Activated CD8-positive, alpha-beta memory T cell treated with anti-CD3 and anti-CD28 coated beads, Interleukin-2, amount 10 ng/mL, durations not matched to agents 7 days and 5 days (primary cell): ENCODE measurements at places on chromosomes 3 and 15. TPM values are rescaled to one million over a fixed set of nuclear protein-coding genes. Genes with fewer than 3 reads are reported as not detected.

POPDC2 gene
- 3.1 TPM for total RNA-seq

ISG20 gene
- 155 TPM for total RNA-seq

CYP1A2 gene
- total RNA-seq, result not detected

GNB5 gene
- total RNA-seq, result 39.5 TPM

DYNC1LI1 gene
- 32.7 TPM for total RNA-seq

POC1A gene
- 29.3 TPM for total RNA-seq

ZNF80 gene
- total RNA-seq, result 4.5 TPM

RGMA gene
- 0.28 TPM for total RNA-seq

PRSS50 gene
- not detected for total RNA-seq

MRPL3 gene
- total RNA-seq, result 64.1 TPM

TJP1 gene
- not detected for total RNA-seq

ATP10A gene
- total RNA-seq, result 70.1 TPM

ZBTB47 gene
- total RNA-seq, result 0.56 TPM

TMC3 gene
- total RNA-seq, result not detected

TMEM207 gene
- total RNA-seq, result not detected

PRR23B gene
- total RNA-seq, result not detected

FBXL22 gene
- 0.85 TPM for total RNA-seq

MME gene
- not detected for total RNA-seq

TPRG1 gene
- total RNA-seq, result 9.7 TPM

CCDC13 gene
- total RNA-seq, result 0.35 TPM

TTC23 gene
- 1.2 TPM for total RNA-seq
